Uterus (tissue), 4 donors: ENCODE measurements at places on chromosomes 1 and 21.

DNA sequence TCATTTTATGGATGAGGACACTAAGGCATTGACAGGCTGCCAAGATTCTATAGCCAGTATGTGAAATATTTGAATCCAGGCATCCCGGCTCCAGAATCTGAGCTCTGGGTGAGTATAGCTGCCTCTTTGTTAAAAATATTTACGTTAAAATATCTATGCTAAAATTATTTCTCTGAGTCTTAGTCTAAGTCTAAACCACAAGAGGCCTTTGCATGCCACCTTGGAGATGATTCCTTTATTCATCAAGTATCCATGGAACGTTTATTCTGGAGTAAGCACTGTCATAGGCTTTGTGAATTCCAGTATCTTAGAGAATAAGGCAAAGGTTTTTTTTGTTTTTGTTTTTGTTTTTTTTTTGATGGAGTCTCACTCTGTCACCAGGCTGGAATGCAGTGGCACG is 116.4 kb downstream of the GREM2 start:
- DNase-seq, result no peak

- DNase-seq, result peak; percentile 24
Observed at GRCh38 chr1:84936116-84936810, 43.3 kb upstream of the LPAR3 start.

DNA sequence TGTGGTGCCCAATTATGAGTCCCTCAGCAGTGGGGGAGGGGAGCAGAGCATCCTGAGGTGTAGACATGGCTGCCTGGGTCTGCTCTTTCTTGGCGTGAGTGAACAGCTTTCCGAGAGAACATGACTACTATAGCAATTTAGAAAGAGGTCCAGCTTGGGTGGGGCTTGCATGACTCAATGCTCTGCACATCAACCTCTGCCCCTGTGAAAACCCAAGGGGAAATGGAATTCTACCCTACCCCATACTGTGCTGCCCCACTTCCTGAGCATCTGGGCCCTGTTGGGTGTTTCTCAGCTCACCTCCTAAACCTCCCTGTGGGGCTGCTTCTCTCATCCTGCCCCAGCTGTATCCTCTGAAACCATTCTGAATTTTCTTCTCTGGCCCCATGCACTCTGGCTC is 8.2 kb upstream of the AZIN2 start:
- DNase-seq, result no peak

- DNase-seq, result no peak
Observed at GRCh38 chr1:110608247-110608646, 2.1 kb upstream of the KCNA2 start.

GRCh38 chr1:104745875-104746274 is 996.2 kb downstream of the AMY1C start:
- no peak for DNase-seq

GRCh38 chr1:223253916-223254315 is 110.1 kb downstream of the SUSD4 start:
- no peak for DNase-seq

- no peak for DNase-seq
Observed at GRCh38 chr1:59477286-59477685, 180.4 kb downstream of the FGGY start.

DNA sequence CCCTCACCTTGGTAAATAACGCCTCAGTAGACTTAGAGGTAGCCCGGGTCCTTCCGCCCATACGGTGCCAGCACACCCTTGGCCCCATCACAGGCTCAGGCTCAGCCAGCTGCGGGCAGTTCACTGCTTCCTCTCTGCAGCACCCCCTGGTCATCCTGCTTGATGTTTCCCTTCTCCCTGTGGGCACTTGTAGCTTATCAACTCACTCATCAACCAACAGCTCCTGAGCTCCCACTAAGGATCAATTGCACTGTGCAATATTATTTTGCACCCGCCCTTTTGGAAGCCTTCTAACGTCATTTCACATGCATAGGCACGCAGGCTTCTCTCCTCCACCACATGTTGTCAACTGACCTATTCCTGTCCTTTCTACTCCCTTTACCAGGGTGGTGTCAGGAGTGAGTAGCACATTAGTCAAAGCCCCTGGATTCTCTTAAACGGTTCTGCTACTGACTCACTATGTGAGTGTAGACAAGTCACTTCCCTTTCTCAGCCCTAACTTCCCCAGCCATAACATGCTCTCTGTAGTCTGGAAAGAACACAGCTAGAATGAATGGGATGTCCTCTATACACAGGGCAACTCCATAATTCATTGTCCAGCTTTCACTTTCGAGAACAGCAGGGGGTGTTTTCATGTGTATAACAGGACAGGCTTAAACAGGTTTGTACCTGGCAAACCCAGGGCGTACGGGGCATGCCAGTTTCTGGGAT is 47.1 kb upstream of the IRF2BP2 start:
- no peak for DNase-seq

DNA sequence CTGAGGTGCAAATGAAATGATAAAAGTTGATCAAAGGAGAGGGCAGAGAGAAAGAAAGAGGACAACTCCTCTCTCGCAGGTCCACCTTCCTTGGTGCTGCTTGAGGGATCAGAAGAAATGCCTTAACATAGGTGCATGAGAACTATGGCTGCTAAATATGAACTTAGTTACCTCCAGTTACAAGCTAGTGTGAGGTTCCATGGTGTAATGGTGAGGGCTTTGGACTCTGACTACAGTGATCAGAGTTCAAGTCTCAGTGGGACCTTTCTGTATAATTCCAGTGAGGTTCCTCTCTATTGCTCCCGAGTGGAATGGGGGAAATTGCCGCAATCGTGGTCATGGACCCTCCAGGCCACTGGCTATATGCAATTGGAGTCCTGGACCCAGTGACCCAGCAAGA is 387.3 kb downstream of the FAM72C start:
- DNase-seq, result no peak

DNA sequence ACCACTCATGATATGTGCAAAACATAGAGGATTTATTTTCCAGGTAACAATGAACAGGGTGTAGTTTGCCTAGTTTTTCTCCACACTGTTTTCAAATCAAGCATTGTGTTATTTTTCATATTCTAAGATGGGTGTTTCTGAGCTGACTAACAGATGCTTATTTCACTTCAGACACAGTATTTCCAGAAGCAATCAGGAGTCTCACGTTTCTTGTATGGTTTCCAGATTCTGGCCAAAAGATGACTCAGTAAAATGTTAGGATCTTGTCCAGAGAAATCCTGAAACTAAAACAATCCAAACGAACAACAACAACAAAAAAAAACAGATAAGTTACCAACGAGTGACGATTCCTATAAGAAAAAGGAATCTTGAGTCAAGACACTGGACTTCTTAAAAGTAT is 5.3 kb downstream of the UTS2 start:
- no peak for DNase-seq

- no peak for DNase-seq
Observed at GRCh38 chr1:205798577-205798976, 14.4 kb downstream of the SLC41A1 start.

- DNase-seq, result no peak
Observed at GRCh38 chr1:235867903-235868469, 1.3 kb upstream of the LYST start.

DNA sequence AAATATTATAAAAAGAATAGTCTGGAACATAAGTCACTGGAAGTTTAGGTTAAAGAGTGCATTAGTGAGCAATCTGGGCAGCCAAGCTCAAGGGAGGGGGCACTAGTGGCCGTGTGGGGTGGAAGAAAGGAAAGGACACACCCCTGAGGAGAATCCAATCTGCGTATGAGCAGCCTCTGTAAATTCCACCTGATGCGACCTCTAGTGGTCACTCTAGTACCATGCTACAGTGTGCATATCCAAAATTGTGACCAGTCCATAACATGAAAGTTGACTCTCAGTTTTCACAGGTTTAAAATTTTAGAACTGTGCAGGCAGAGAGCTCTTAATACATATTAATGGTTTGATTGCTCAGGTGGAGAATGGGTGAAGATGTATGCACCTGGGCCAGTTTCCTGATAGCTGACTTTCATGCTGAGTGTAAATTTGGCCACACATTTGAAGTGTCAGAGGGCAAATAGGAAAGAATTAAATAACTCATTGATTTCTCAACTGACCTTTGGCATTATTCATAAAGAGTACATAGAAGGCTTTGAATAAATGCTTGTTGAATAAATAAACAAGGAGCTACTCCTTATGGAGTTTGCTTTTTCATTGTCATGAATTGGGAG is 105.9 kb upstream of the C21orf91 start:
- peak; percentile 42 for DNase-seq

DNA sequence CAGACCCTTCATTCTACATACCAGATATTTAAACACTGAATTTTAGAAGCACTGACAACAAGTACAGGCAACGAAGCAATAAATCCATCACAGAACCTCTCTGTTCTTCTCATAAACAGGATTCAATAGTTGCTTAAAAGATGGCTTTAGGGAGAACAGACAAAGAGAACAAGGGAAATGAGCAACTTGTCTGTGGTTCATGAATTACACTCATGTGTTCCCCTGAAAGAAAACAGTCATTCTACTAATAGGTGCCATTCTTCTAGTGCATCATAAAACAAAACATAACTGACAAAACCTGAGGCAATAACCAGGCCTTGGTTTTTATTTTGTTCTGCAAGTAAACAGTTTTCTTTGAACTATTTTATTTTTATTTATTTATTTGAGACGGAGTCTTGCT is 6.8 kb downstream of the GNL2 start:
- DNase-seq, result no peak

DNA sequence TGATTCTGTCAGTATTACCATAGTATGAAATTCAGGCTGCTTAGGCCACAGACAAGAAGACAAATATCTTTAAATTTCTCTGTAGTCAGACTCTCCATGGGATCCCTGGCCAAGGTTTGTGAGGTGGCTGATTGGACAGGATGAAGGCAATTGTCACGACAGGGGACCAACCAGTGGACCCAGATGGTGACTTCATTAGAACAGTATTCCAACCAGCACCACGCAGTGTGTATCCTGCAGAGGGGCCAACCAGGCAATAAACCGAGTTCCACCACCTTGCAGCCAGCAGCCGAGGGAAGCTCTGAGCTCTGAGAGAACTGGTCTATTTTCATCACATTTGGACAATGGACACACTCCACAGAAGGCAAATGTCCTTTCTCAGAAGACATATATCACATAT is 16.1 kb downstream of the DSCAM start:
- no peak for DNase-seq

DNA sequence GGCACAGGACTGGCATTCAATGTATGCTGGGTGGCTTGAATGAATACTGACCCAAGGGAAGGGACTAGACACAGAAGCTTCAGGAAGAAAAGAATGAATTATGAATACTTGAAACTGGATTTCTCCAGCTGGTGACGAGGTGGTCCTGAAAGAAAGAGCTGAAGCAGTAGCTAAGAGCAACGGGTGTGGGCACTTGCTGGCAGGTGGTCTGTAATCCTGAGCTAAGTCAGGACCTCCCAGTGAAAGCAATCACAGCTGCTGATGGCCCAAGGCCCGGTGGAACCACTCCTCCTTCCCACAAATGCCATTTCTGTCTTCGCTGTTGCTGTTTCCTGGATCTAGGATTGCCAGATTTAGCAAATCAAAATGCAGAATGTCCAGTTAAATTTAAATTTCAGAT is 47.0 kb downstream of the NEK2 start:
- no peak for DNase-seq

DNA sequence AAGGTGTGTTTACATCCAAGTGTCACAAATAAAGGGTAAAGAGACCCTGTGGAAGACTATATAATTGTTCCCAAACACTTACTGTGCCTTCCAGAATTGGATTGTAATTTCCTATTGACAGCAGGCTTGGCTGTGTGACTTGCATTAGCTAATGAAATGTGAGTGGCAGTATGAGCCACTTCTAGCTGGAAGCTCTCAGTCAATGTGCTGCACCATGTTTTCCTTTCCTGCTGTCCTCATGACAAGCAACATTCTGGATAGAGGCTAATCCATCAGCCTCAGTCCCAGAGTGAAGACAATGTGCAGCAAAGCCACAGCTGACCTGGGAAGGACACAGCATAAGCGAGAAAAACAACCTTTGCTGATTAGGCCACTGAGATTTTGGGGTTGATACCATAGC is 5.9 kb upstream of the FOXJ3 start:
- no peak for DNase-seq

GRCh38 chr21:44867999-44868700 is 5.3 kb downstream of the PTTG1IP start:
- DNase-seq, result no peak

GRCh38 chr1:39395357-39395831 is 96.0 kb upstream of the BMP8A start:
- no peak for DNase-seq

DNA sequence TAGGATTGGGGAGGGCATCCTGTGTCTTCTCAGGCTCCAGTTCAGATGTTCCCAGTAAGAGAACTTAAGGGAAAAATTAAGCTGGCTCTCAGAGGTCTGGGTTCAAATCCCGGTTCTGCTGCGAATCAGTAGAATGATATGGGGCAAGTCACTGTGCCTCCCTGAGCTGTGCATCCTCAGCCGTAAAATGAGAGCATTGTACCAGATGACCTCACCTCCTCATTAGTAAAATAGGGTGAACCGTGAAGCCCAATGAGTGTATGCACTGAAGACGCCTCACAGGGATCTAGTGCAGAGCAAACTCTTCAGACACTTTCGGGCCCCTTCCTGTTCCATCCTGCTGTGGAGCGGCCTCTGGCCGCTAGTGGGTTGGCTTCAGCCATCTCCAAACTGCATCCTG is 36.0 kb downstream of the SYT6 start:
- DNase-seq, result no peak

- no peak for DNase-seq
Observed at GRCh38 chr1:65799601-65800000, 6.9 kb downstream of the PDE4B start.

DNA sequence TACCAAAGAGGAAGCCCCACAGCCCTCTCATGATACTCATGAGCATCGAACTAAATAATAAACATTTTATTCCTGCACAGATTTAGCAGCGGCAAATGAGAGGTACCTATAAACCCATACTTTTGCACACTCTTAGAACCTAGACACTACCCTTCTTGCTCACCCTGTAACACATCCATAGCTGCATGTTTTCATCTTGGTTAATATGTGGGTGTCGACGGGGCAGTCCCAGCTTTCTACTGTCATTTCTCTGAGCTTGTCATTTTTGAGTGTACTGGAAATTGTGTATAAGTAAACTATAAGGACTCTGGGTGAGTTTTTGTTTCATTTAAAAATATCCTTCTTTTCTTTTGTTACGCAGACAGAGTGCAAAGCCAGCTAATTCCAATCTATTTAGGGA is 25.5 kb downstream of the OVGP1 start:
- no peak for DNase-seq

DNA sequence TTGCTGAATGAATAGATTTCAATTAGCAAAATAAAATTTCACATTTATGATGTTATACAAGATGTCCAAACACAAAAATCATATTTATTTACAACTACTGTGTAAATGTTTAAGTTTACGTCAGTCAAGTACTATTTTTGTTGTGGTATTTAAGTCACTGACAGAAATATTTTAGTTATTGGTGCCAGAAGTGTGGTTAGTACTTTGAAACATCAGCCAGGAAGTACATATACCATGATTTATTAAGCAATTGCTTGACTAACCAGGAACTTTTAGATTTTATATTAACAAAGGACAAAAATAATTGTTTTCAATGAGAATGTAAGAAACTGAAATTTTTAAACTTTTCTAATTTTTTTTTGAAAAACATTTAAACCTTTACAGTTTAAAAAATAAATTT is 2.4 kb upstream of the FCRL4 start:
- no peak for DNase-seq

- no peak for DNase-seq
Observed at GRCh38 chr1:92791487-92792066, 6.7 kb upstream of the EVI5 start.

GRCh38 chr1:243623841-243624240 is 226.2 kb downstream of the AKT3 start:
- no peak for DNase-seq

- no peak for DNase-seq
Observed at GRCh38 chr1:52670604-52671003, 27.5 kb downstream of the COA7 start.
